ENCODE measurements at places on chromosomes 11 and 22.

DNA sequence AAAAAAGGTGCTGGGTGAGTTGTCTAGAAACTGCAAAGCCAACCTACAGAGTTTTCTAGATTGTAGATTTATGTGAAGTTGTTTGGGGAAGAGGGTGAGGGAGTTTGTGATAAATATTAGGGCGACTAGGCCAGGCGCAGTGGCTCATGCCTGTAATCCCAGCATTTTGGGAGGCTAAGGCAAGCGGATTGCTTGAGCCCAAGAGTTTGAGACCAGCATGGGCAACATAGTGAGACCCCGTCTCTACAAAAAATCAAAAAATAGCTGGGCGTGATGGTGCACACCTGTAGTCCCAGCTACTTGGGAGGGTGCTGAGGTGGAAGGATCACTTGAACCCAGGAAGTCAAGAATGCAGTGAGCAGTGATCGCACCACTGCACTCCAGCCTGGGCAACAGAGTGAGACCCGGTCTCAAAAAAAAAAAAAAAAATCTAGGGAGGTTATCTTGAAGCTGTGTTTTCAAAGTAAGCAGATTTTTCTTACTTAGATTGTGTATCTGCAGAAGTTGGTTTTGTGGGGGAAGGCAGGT lies 844 bp downstream of the APOL6 start:
- DNase-seq = no peak

DNA sequence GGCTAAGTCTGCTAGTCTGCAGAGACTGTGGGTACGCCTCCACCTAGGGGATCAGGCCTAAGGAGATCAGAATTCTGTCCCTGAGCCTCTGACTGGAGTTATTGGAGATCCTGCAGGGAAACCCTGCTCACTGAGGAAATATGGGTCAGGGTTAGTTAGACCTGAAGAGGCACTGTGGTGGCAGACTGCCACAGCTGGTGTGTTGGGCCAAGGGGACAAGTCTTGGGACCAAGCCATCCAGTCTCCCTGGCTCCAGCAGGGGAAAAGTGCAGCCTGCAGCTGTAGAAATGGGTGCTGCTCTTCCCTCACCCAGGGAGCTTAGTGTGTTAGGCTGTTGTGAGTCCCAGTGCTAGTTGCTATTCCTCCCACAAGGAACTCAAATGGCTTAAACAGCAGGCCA lies 334.8 kb upstream of the LARGE1 start:
- DNase-seq = no peak

DNA sequence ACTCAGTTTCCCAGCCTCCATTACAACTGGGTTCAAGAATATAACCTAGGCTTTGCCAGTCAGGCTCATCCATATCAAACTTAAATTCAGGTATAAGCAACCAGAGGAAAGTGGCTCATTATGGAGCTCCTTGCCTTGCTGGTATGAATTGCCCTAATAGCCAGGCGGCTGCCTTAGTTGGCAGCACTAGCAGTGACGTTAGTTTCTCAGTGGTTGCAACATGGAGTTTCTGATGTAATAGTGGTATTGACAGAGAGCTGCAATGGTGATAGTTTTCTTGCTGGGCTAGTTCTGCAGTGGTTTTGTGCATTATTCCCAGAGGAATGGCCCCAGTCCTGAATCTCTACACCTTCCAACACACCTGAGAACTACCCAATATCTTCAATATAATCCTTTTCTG lies 3.8 kb upstream of the TMEM123 start:
- DNase-seq = no peak

GRCh38 chr22:19853879-19854777 lies 546 bp downstream of the GNB1L start:
- no peak for DNase-seq
